ENCODE measurements at places on chromosomes 12 and 14. TPM values are rescaled to one million over a fixed set of nuclear protein-coding genes. Genes with fewer than 3 reads are reported as not detected.

DPPA3 gene
- not detected for polyA plus RNA-seq

DNA sequence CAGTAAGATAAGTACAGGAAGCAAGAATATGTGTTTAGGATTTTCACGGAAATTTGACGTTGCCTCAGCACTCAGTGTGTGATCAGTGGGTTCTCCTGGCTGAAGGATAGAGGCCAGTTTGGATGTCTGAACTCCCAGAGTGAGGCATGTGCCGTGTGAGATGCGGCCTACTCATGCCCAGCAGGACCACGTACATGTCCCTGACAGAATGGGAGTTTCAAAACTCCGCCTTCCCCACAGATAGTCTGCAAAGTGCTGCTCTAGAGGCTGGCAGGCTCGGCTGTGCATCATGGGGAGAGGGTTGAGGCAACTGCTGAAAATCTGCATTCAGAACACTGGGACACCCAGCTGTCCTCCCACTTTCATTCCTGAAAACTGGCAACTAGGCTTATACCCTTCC lies 58.3 kb downstream of the NINJ2 start:
- no peak for DNase-seq
- peaks cover 44% of the 10 kb centered on the region for H3K4me1 ChIP-seq
- no peaks in the 10 kb centered on the region for H3K36me3 ChIP-seq
- H3K27ac ChIP-seq: peak overlapping the region; percentile 78
- no peak overlapping the region for H3K4me3 ChIP-seq

CDKN1B gene
- 20.8 TPM for polyA plus RNA-seq

- peak; percentile 28 for DNase-seq
- no peak overlapping the region for H3K27ac ChIP-seq
- no peaks in the 10 kb centered on the region for H3K4me1 ChIP-seq
- H3K4me3 ChIP-seq: no peak overlapping the region
- no peaks in the 10 kb centered on the region for H3K27me3 ChIP-seq
These were observed 127.7 kb downstream of the SPTSSA start for GRCh38 chr14:34334329-34334728.

- H3K4me3 ChIP-seq: no peak overlapping the region
- DNase-seq: peak; percentile 88
- H3K4me1 ChIP-seq: peaks cover 23% of the 10 kb centered on the region
- H3K27ac ChIP-seq: peak overlapping the region; percentile 86
These were observed 71.8 kb downstream of the NINJ2 start for GRCh38 chr12:591167-592023.

DNA sequence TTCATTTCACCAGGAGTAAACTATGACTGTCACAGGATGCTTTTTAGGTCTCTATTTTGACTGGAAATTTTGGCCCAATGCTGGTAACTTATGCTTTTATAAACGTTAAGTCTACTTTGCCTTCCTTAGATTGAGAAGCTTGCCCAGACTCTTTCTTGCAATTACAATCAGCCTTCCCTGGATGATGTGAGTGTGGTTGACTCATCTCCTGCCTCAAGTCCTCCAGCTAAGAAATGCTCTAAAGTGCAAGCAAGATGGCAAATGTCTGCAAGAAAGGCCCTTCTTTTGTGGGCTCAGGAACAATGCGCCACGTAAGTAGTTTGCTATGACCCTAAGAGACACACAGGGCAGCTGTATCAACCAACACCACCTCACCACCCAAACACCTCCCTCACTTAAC lies 96.9 kb downstream of the SYNE2 start:
- H3K4me3 ChIP-seq: no peak overlapping the region
- H3K4me1 ChIP-seq: peaks cover 9% of the 10 kb centered on the region
- H3K27ac ChIP-seq: no peak overlapping the region
- no peak for DNase-seq
- no peaks in the 10 kb centered on the region for H3K27me3 ChIP-seq

DNA sequence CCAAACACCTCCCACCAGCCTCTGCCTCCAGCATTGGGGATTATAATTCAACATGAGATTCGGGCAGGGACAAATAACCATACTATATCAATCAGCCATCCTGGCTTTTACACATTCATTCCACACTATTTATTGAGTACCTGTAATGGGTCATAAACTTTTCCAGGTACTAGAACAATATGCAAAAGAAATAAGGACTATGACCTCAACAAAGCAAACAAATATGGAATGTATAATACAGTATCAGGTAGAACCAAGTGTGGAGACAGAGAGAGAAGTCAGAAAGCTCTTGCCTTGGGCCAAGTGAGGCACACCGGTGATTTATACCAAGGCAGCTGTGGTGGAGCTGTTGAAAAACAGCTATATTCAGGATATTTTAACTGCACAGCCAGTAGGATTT lies 116.3 kb downstream of the TSPAN8 start:
- DNase-seq: no peak
- no peaks in the 10 kb centered on the region for H3K27me3 ChIP-seq
- no peak overlapping the region for H3K4me3 ChIP-seq
- no peak overlapping the region for H3K27ac ChIP-seq
- H3K36me3 ChIP-seq: no peaks in the 10 kb centered on the region

- H3K4me3 ChIP-seq: no peak overlapping the region
- H3K4me1 ChIP-seq: no peaks in the 10 kb centered on the region
- DNase-seq: no peak
- no peaks in the 10 kb centered on the region for H3K36me3 ChIP-seq
These were observed 2.6 kb upstream of the SOX5 start for GRCh38 chr12:23952071-23952470.

GRCh38 chr12:119864591-119864990 lies 12.5 kb downstream of the CIT start:
- no peak for DNase-seq
- no peaks in the 10 kb centered on the region for H3K36me3 ChIP-seq
- no peak overlapping the region for H3K4me3 ChIP-seq

CD163 gene
- polyA plus RNA-seq: 36.7 TPM

DNA sequence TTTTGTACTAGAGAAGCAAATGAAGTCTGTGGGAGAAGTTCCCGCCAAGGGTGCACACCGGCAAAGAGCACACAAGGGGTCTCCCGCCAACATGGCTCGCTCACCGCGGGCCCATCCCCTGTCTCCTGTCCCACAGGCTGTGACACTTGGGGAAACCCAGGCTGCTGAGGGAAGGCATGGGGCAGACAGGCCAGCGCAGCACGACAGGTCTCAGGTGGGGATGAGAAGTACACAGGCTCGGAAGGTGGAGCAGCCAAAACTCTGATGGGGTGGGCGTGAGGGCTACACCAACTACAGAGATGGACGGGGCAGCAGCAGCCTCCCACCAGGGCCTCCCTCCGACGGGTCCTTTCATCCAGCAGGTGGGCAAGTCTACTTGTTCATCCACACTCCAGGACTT lies 64.4 kb downstream of the RNF34 start:
- peaks cover 20% of the 10 kb centered on the region for H3K4me1 ChIP-seq
- no peak for DNase-seq
- no peaks in the 10 kb centered on the region for H3K27me3 ChIP-seq
- no peak overlapping the region for H3K4me3 ChIP-seq

MIP gene
- not detected for polyA plus RNA-seq
